HFF-Myc (cell line): ENCODE measurements at places on chromosomes 5 and 9.

DNA sequence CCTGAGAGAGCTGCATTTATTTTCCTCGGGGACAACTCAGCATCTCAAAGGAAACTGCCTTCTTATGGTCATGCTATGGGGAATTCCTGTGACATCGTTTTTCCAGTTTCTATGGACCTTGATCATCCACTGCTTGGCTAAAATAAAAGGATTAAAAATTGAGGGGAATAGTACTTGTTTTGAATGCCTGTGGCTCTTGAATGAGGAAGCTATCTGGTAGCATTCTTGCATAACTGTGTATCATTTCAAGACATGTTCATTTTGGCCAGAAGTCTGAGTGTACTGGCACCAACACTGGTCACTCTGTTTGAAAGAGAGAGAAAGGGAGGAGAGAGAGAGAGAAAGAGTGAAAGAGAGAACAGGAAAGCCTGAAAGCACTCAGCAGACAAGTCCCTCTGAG lies 116.7 kb downstream of the DOCK2 start:
- DNase-seq: no peak

DNA sequence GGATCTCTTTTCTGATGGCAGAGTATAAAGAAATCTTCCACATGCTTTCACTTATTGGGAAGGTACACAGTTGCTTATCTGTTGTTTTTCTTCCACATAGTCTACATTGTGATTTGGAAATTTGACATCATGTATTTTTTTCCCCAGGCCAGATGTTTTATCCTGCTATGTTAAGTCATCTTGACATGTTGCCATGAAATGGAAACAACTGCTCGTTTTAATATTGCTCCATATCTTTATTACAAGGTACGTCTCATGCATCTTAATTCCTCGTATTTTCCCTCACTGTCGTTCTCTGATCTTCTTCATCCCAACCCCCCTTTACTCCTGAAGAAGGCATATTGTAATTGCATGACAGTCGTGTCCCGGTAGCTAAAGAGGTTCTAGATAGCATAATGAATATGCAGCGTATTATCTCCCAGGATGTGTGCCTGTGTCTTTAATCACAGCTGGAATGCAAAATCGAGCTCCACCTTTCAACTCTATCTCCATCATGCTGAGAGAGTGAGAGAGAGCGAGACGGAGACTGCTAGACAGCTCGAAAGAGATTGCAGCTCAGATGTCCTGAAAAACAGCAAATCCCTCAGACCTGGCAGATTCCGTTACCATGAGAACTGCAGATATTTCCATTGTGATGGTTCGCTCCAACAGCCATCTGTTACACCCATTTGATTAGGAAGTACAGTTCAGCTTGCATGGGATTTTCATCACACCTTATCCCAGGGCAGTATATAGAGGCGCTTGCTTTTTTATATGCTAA lies 281.7 kb downstream of the TMEM38B start:
- no peak for DNase-seq

DNA sequence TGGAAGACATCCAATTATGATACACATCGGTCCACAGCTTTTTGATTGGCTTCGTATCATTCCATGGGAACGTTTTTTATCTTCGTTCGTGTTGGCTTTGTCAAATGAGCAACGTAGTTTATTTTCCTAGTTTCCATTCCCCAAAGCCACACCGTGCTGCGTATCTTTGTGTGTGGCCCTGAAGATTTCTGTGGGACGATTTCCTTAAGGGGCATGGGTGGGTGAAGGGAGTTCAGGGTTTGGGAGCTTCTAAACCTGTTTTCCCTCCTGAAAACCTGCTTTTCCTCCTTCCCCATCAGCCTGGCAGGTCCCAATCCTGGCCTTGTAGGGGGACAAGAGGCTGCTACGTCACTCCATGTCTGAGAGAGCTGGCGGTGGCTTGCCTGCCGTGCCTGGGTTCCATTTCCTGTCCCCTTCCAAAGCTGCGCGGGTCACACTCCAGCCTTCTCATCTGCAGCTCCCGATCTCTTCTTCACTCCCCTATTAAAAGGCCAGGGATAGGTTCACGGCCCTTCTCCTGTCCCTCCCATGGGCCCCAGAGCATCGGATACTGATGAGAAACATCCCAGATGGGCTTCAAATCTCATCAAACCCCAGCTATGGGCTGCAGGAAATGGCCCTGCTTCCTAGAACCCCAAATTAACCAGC lies 23.5 kb upstream of the ASS1 start:
- DNase-seq: peak; percentile 33

- DNase-seq: no peak
Measured at GRCh38 chr5:37839407-37840052, at the start of gene GDNF. GDNF (minus strand) TSS chr5:37840041; CDS start chr5:37834796, 5,245 bp downstream.

DNA sequence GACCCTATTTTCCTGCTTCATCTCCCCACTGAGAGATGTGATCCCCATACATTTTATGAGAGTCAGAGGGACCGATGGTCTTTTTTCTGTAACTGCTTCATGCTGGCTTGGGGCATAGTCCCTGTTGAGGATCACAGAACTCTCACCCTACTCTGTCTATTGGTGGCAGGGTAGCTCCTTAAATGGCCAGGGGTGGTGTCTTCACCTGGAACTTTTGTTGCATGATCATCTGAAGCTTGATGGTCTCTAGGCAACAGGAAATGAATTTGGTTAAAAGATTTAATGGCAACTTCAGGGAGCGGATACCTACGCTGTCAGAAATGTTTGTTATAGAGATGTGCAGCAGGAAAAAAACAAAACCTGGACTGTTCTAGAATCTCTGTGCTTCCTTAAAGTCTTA lies 87.0 kb upstream of the GLIS3 start:
- no peak for DNase-seq

GRCh38 chr9:18058564-18059442 lies 415.1 kb upstream of the ADAMTSL1 start:
- no peak for DNase-seq
